ENCODE measurements at places on chromosomes 2 and 18. TPM values are rescaled to one million over a fixed set of nuclear protein-coding genes. Genes with fewer than 3 reads are reported as not detected.

GRCh38 chr2:200761266-200761665 is 50.4 kb upstream of the BZW1 start:
- no peak for DNase-seq

GRCh38 chr2:17226941-17227490 is 291.2 kb downstream of the RAD51AP2 start:
- no peak for DNase-seq

GRCh38 chr2:230230087-230230486 is 4.6 kb downstream of the SP140 start:
- DNase-seq = no peak

DNA sequence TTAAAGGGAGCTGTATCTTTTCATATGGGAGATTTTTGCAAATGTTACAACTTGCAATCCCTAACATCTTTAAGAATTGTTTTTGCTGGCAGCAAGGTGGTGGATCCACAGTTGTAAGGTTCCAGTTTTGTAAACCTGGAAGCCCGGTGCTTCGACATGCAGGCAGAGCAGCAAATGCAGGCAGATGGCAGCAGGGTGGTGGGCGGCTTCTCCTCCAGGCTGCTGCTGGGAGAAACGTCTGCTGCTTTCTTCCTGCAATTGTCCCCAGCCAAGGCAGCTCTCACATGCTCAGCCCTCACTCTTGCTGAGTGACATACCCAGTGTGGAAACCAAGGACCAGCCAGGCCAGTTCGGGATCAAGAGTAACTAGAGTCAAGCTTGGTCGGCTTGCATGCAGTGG is 166.0 kb downstream of the SEPTIN10 start:
- DNase-seq = peak; percentile 72

DNA sequence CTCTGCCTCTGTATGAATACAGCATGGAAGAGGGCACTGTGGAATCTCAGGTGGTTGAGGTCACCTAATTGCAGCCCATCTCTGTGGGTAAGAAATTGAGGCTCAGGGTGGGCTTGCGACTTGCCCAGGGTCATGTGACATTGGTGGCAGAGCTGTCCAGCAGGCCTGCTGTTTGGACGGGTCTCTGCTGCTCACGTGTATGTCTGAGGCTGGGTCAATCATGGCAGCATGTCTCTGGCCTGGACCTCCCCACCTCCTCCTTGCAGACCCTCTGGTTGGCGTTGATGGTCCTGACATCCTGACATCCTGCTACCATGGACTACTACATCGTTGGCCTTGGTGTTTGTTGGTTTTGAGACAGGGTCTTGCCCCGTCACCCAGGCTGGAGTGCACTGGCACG is 64.3 kb upstream of the HPCAL1 start:
- DNase-seq = peak; percentile 1

- DNase-seq = no peak
These were observed 228.3 kb downstream of the SRBD1 start for GRCh38 chr2:45382744-45383143.

GRCh38 chr2:12727065-12727464 is 10.3 kb downstream of the TRIB2 start:
- DNase-seq = no peak

- no peak for DNase-seq
These were observed 720.4 kb upstream of the GYPC start for GRCh38 chr2:125935559-125935958.

- no peak for DNase-seq
These were observed 46.1 kb upstream of the PLB1 start for GRCh38 chr2:28449488-28450395.

- DNase-seq = no peak
These were observed 215.1 kb downstream of the EIPR1 start for GRCh38 chr2:3162442-3163077.

- DNase-seq = no peak
These were observed 37.7 kb upstream of the CNGA3 start for GRCh38 chr2:98308532-98308931.

DNA sequence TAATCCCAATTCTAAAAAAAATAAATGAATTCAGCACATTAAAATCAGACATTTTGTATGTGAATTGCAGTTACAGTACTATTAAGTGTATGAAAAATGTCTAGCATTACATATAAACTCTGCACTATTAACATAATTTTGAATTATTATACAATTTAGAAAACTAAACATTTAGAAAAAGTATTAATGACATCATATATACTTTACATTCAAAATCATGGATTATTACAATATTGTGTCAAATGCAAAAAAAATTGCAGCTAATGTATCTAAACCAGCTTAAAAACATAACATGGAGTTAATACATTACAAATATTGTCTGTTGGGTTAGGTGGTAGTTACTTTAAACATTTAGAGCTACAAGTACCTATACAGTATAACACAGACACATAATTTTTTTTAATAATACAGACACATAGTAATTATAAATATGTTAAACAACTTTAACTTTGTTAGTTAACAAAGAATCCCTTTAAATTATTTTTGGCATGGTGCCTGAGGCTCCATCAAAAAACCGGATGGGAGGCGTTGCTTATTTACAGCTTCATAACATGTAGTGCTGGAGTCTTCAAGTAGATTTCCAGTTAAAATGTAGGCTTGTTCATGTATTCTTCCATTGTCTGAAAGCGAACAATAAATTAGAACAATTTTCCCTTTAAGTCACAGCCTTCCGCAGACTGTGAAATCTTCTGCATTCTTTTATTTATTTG is 79.1 kb downstream of the AP1S3 start:
- no peak for DNase-seq

DNA sequence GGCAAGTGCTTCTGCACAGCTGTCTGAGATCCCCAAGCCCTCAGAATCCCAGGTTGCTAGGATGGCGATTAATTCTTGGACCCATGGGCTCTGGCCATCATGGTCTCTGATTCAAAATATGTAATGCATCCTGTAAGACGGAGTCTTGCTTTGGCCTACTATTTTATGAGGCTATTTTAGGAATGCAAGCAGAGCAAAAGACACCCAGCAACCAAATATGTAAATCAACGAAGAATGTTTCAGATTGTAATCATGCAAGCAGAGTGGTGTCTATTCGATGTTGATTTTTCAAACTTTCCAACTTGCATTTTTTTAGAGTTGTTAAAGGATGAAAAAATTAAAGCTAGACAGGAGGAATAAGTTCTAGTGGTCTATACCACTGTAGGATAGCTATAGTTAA is 154.8 kb downstream of the COL6A3 start:
- no peak for DNase-seq

Gene SFTPB
- total RNA-seq = not detected

Gene FIGN
- 12.4 TPM for total RNA-seq

Gene COL3A1
- total RNA-seq = not detected

Gene KHK
- total RNA-seq = 5.3 TPM

Gene LPIN1
- total RNA-seq = 142 TPM

Gene LMAN1
- 52.3 TPM for total RNA-seq

Gene CRYBA2
- total RNA-seq = 0.49 TPM

Gene ZSWIM2
- total RNA-seq = not detected
